ENCODE measurements at places on chromosomes 16 and 17.

DNA sequence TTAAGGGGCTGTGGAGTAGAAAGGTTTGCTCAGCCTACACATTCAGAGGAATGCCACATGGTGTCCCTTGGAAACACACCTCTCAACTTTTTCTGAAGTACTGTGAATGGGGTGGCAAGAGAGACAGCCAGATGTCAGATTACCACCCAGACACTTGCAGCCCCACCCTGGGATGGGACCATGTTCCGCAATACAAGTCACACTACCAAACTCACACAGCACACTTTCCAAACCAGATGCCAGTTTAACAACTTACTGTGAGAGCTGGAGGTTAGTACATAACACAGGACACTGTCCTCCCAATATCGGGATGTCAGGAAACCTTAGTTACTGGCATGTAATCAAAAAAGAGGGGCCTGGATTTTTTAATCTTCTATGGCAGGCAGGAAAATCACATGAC is 7.9 kb downstream of the USP7 start:
- DNase-seq = no peak

GRCh38 chr17:77720946-77721845 is 237.3 kb upstream of the TNRC6C start:
- DNase-seq = no peak

DNA sequence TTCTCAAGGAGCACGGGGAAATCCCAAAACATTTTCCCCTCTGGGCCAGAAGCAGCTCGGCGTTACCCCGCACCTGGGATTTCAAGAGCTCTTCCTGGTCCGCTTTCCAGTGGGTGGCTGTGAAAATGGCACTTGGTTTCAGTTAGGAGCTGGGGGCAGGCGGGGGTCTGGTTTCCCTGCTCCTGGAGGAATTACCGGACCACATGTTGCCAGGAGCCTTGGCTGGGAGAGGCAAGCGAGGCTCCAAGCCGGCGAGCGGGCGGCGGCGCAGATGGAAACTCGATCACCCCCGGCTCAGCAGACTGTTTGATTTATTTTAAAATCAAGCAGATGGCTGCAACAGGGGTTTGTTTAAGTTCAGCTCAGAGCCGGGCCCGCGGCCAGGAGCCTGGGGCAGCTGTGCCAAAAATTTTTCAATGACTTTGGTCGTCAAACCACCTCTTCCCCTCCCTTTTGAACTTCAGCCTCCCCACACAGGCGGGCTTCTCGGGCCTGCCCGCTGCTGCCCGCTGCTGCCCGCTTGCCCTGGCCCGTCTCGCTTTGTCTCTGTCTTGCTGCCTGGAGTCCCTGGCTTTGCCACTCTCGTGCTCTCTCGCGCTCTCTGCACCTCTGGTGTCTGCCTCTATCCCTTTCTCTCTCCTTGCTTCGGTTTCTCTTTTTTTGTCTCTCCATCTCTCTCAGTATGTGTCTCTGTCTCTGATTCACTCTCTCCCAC is 108.0 kb upstream of the CIBAR2 start:
- no peak for DNase-seq

GRCh38 chr16:67928561-67929364 is 2.9 kb downstream of the CTRL start:
- peak; percentile 71 for DNase-seq

GRCh38 chr17:60146206-60146605 is 3.6 kb upstream of the CA4 start:
- no peak for DNase-seq

- DNase-seq = peak; percentile 44
These were observed 78.1 kb downstream of the OR1D5 start for GRCh38 chr17:2985318-2985717.

GRCh38 chr16:56269281-56269680 is 78.0 kb downstream of the GNAO1 start:
- DNase-seq = no peak
